ENCODE measurements at places on chromosomes 5 and 9. TPM values are rescaled to one million over a fixed set of nuclear protein-coding genes. Genes with fewer than 3 reads are reported as not detected.

SIL1 gene
- 43.4 TPM for total RNA-seq

SCGB3A2 gene
- total RNA-seq = not detected

ERCC8 gene
- 16.8 TPM for total RNA-seq

FRRS1L gene
- under 0.01 TPM for total RNA-seq

SOHLH1 gene
- not detected for total RNA-seq

PDE4D gene
- total RNA-seq = 22.1 TPM

SAXO1 gene
- not detected for total RNA-seq

PCDHGC5 gene
- total RNA-seq = 0.51 TPM

MEIKIN gene
- not detected for total RNA-seq

RAPGEF6 gene
- 15.8 TPM for total RNA-seq

CLINT1 gene
- total RNA-seq = 103 TPM

SPATA31C1 gene
- total RNA-seq = not detected

NRG2 gene
- total RNA-seq = 0.51 TPM

CXXC5 gene
- 71.3 TPM for total RNA-seq
